ENCODE measurements at places on chromosomes 1 and 21.
A peak's percentile ranks its signal among the peaks of the same experiment; 100 is the strongest.

DNA sequence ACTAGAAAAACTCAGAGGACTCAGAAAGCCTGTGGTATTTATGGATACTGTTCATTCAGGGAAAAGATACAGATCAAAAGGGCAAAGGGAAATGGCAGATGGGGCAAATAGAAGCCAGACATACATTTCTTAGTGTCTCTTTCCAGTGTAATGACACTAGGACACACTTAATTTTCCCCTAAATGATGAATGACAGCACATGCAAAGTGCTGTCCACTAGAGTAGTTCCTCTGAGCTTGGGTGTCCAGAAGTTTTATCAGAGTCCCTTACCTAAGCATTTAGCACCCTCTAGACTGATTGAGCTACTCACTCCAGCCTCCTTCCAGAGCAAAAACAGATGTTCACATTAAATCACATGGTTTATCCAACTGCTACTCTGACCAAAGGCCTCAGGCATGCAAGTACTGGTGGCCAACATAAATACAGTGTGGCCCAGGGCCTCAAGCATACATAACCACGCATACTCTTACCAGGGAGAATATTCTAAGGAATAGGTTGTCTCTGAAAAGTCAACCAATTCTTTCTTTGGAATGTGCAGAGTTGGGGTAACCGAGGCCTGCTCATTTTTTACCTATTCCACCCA, 166.9 kb downstream of the NCAM2 start:
- DNase-seq = no peak

DNA sequence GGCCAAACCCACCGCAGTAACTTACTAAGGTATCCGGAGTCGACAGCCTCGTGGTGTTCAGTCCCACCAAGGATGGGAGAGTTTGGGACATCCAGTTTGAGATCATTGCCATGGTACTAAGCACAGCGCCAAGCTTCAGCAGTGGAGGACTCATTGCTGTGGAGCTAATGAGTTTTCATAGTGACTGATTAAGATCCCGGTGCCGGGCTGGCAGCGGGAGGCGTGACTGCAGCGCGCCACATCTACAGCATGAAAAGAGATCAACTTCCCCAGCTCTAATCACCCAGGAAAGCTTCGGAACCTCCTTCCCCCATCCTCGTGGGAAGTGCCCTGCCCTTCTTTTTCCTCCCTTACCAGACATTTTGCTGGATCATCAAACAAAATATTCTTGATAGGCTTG, 149.9 kb downstream of the OLFM3 start:
- no peak for DNase-seq

GRCh38 chr1:154218545-154218944, 2.2 kb upstream of the UBAP2L start:
- DNase-seq = no peak

GRCh38 chr1:44316231-44316759, 38.8 kb downstream of the ERI3 start:
- no peak for DNase-seq

DNA sequence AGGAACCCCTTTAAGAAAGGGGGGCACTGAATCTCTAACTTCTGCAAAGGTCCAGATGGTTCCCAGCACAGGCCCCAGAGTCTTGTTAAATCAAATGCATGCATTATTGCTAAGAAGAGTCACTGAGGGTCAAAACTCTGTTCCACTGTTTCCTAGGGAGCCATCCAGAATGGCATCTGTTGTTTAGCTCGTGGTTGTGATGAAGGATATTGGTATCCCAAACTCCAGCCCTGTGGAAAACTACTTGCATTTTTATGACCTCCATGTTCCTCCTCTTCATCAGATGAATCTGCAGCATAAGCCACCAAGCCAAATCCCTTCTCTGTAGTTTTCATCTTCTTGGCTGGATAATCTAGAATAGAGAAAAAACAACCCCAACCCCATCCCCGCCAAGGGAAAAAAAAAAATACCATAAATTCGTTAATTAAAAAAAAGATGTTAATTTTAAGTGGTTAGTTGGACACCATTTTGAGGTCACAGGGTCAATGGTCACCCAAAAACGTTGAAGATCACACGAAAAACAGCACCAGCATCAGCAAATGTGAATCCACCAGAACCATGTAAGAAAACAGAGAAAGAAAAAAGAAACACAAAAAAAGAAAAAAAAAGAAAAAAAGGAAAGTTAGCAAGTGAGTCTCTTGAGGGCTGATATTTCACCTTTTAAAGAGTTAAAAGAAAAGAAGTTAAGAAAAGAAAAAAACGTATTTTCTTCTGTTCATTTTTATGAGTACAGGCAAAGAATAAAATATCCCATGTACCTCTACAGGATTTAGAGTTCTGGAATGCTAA, 3.0 kb upstream of the RIT1 start:
- DNase-seq = no peak

DNA sequence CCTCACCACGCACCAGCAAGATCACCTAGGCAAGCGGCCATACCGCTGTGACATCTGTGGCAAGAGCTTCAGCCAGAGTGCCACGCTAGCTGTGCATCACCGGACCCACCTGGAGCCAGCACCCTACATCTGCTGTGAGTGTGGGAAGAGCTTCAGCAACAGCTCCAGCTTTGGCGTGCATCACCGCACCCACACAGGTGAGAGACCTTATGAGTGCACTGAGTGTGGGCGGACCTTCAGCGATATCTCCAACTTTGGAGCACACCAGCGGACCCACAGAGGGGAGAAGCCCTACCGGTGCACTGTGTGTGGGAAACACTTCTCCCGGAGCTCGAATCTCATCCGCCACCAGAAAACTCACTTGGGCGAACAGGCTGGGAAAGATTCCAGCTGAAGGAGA, 5.0 kb downstream of the ZNF691 start:
- no peak for DNase-seq

GRCh38 chr1:226492426-226493137, 56.0 kb upstream of the STUM start:
- no peak for DNase-seq

- DNase-seq = no peak
These were observed 666 bp downstream of the PAFAH2 start for GRCh38 chr1:25996966-25997827.

DNA sequence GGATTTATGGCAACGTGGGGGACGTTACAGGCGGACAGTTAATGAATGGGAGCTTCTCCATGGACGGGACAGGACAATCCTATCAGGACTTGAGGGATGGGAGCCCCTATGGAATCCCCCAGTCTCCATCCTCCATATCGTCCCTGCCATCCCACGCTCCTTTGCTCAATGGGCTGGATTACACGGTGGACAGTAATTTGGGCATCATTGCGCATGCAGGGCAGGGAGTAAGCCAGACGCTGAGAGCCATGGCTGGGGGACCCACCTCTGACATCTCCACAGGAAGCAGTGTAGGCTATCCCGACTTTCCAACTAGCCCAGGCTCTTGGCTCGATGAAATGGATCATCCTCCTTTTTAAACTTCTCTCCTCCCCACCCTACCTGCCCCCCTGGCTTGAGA, 44.2 kb downstream of the LHX4 start:
- no peak for DNase-seq

DNA sequence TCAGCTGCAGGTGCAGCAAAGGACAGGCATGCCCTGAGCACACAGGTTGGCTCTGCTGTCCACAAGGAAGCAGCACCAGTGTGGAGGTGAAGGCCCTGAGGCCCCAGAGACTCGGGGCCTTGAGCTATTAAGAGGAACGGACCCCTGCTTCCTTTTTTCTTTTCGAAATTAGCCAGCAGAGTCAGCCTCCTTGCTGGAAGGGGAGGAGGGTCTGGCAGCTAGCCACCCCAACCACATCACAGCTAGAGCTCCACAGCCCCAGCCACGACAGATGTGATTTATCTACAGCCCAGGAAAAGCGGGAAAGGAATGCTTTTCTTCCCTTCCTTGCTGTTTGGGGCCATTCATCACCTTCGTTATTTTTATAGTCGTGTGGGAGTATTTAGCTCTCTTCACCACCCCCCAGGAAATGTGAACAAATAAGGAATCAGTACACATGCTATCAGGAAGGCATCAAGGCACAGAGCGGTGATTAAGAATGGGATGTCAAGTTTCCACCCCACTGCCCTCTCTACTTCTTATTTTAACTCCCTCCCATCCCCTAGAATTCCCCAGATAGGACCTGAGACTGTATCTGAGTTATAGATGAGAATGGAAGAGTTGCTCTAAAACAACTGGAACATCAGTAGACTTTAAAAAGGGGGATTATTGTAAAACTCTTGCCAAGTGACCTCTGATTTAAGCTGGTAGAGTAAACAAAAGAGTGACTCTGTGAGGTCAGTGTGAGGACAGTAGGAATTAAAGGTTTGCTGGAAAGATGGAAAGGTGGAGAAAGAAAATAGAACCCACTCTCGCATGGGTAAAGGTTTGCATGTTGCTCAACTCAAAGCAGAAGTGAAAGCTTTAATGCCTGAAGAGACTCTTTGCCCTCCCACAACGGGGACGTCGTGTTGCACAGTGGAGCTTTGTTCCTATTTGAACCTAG, 224.7 kb upstream of the GJB5 start:
- no peak for DNase-seq

- no peak for DNase-seq
These were observed 660.1 kb upstream of the CAMK1G start for GRCh38 chr1:208923456-208923855.

DNA sequence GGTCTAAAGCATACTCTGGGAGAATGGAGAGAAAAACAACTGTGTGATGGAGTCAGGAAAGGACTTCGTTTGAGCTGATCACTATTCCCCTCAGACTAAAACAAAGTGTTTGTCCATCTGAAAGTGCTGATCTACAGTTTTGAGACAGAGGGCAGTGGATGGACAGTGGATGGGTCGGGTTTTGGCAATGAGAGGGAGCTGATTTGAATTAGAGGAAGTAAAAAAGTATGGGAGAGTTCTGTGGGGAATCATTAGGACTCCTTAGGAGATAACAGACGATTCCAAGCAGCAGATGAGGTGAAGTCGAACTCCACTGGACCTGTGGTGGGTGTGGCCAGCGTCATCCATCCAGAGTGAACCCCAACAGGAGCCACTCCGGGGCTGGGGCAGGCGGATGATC, 62.3 kb downstream of the PTGS2 start:
- no peak for DNase-seq

GRCh38 chr1:204162494-204163074, 3.6 kb downstream of the REN start:
- peak; percentile 70 for DNase-seq

- no peak for DNase-seq
These were observed 10.7 kb upstream of the CCN1 start for GRCh38 chr1:85569737-85570404.

DNA sequence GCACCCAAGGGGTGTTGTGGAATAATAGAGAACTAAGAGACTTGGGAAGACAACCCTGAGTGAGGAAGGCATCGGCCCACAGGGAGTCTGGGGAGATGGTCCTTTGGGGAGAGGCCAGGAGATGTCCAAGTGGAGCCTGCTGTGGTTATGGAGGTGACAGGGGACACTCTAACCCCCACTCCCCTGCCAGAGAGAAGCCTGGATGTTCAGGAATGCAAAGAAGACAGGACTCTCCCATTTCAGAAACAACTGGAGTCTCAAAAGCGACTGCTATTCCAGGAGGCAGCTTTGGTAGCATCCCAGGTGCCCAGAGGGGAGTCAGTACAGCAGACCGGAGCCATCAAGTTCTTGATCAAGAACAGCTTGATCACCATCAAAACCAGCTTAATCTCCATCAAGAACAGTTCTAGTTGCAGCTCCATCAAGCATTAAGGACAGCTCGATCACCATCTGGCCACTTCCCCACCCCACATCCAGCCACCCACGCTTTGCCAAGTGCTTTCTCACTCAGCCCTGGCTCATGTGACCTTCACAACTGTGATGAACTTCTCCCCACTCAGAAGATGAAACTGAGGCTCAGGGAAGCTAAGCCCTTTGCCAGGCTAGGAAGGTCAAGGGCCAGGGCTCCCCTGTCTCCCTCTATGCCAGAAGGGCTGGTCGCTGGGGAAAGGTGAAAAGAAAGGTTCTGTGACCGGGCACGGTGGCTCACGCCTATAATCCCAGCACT, 743 bp downstream of the CD52 start:
- no peak for DNase-seq

DNA sequence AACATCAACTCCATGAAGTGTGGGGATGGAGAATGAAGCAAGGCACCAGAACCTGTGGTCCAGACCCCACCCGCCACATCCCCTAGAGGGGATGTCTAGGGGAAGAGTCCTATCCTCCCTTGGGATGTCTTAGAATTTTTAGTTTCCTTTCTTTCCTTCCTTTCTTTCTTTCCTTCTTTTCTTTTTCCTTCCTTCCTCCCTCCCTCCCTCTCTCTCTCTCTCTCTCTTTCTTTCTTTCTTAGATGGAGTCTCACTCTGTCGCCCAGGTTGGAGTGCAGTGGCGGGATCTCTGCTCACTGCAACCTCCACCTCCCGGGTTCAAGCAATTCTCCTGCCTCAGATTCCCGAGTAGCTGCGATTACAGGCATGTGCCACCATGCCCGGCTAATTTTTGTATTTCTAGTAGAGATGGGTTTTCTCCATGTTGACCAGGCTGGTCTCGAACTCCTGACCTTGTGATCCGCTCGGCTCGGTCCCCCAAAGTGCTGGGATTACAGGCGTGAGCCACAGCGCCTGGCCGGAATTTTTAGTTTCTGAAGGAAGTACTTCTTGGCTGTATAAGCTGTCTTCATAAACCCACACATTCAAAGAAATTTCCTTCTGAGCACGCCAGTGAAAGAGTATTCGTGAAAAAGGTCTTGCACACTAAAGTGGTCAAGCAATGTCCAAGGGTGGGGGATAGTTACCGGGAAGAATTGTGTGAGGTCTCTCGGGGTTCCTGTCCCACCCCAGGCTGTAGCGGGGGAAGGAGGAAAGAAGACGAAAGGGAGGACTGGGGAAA, 20.8 kb upstream of the LEFTY2 start:
- DNase-seq = no peak

GRCh38 chr21:46091118-46091517, 6.8 kb upstream of the COL6A2 start:
- no peak for DNase-seq
